ENCODE measurements at places on chromosomes 4 and X.
A peak's percentile ranks its signal among the peaks of the same experiment; 100 is the strongest.

GRCh38 chr4:82084747-82085146 is 289.0 kb downstream of the HNRNPD start:
- no peak for DNase-seq

DNA sequence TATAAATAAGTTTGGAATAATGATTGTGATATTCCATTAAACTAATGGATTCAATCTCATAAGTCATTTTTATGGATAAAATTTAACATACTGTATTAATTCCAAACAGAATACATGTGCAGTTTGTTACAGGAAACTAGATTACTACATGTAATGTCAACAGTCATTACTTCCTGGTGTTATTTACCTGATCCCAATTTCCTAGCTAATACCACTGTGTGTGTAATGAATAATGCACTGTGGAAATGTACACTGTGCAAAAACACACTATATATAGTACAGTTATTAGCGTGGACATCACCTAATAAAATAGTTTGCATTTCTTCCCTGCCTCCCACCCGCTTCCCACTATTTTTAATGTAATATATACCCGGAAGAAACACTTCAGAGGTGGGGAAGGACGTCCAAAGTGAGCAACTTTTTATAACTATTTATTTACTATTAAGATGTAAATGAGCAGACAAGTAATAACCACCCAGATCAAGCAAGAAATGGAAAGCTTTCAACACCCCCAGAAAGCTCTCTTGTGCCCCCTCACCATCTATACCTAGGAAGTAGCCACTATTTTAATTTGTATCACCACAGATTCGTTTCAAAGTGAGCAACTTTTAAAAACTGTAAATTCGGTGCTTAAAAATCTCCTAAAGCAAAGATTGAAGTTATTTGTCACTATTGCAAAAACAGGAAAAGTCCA is 219.1 kb downstream of the THOC2 start:
- DNase-seq: no peak

DNA sequence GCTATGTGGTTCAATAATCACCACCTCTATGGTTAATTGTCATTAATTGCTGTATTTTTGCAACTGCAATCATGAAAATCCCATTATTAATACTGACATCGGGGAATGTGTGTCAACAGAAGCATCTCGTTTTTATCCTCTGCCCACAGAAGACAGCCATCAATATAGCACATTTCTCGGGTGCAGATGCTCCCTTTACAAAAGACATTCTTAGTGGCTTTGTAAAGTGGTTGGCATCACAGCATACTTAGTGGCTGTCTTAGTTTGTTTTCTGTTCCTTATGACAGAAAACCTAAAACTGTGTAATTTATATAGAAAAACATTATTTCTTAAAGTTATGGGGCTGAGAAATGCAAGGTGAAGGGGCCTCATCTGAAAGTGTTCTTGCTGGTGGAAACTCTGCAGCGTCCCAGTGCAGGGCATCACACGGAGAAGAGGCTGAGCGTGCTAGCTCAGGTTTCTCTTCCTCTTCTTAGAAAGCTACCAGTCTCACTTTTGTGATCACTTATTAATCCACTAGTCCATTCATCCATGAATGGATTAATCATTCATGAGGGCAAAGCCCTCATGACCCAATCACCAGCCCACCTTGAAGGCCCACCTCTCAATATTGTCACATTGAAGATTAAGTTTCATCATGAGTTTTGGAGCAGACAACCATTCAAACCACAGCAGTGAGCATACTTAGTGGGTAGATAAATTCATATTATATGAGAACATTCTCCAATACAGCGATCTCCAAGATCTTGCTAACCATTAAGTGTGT is 1067.7 kb upstream of the PABPC4L start:
- DNase-seq: no peak

- no peak for DNase-seq
Measured at GRCh38 chr4:170270628-170271027, 180.9 kb upstream of the AADAT start.

GRCh38 chr4:138938366-138938690 is 77.3 kb upstream of the NOCT start:
- DNase-seq: no peak

- no peak for DNase-seq
Measured at GRCh38 chr4:24771241-24771640, 24.1 kb upstream of the SOD3 start.

DNA sequence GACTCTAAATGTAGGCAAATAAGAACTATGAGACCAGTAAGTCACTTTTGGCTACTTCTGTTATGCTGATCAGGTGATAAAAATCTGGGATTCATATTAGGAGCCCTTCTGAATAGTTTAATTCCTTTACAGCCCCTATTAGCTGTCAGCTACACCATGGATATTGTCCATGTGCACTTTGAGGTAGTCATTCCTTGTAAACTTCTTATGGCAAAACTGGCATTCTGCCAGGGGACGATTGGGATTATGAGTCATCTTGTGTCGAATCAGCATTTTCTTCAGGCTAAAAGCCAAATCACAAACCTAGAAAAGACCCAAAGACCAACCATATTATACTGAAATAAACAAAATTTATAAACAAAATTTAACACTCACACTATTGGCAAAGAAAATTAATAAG is 227.6 kb downstream of the PRDM5 start:
- no peak for DNase-seq

DNA sequence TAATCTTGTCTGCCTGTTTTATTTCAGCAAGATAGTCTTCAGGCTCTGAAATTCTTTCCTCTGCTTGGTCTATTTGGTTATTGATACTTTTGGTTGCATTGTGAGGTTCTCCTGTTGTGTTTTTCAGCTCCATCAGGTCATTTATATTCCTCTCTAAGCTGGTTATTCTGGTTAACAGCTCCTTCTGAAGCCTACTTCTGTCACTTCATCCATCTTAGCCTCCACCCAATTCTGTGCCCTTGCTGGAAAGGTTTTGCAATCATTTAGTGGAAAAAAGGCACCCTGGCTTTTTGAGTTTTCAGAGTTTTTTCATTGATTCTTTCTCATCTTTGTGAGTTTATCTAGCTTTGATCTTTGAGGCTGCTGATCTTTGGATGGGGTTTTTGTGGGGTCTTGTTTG is 647.7 kb downstream of the SPRY1 start:
- DNase-seq: no peak

GRCh38 chrX:37817176-37817575 is 30.2 kb downstream of the DYNLT3 start:
- no peak for DNase-seq

DNA sequence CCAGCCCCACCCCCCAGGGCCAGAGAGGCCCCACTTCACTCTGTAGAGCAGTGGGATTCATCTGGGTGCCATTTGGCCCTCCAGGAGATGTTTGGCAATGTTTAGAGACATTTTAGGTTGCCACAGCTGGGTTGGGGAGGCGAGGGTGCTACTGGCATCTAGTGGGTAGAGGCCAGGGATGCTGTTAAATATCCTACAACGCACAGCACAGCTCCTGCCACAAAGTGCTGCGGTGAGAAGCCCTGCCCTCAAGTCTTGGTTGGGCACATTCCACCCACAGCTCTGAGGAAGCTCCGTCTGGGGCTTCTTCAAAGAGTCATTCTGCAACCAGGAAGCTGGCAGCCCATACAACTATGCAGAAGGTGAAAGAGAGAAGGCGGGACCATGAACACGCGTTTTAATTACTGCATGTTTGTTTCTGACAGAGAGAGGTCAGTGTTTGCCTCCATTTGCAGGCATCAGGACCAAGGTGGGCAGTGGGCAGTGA is 48.1 kb upstream of the FAM9C start:
- DNase-seq: peak; percentile 63

DNA sequence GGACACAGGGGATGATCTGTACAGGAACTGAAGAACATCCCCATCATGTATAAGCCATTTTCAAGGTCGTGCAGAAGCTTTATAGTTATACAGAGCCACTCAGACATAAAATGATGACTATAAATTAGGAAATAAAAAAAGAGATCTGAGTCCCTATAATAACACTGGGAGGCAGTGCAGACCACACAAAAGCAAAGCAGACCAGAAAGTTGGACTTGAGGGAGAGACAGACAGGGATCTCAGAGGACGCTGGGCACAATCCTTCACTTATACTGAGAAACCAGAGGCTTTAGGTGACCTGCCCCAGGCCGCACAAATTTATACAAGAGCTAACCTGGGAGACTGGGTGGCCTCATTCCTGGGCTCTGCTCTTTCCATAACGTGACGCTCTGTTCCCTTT is 70.5 kb downstream of the HADH start:
- DNase-seq: no peak

DNA sequence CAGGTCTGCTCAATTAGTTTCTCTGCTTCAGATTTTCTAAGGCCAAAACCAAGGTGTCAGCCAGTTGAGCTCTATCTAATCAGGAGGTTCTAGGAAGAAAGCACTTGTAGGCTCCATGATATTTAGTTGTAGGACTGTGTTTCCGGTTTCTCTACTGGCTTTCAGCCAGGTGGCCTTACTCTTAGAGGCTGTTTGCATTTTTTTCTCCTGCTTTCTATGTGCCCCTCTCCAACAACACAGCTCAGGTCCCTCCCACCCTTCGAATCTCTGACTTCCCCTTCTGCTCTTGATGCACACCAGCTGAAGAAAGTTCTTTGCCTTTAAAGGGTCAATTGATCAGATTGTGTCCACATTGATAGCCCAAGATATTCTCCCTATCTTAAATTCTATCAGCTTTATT is 245.2 kb downstream of the RAB28 start:
- DNase-seq: no peak

GRCh38 chrX:21559417-21559816 is 98.7 kb downstream of the KLHL34 start:
- DNase-seq: no peak

DNA sequence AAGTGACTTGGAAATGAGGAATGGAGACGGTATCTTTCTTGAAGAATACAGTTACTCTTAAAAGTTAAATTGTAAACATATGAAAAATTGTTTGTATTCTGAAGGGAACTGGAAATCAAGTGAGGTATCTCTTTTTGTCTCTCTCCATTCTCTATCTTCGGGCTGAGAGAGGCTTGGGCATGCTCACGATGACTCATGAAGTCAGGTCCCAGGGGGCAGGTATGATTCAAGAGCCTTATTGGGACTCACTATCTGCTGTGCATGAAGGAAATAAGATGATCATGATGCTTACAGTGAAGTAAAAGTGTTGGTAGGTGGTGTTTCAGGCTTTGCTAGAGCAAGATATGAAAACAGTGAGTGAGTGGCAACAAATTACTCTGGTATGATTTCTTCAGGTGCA is 200.4 kb upstream of the PITX2 start:
- no peak for DNase-seq

DNA sequence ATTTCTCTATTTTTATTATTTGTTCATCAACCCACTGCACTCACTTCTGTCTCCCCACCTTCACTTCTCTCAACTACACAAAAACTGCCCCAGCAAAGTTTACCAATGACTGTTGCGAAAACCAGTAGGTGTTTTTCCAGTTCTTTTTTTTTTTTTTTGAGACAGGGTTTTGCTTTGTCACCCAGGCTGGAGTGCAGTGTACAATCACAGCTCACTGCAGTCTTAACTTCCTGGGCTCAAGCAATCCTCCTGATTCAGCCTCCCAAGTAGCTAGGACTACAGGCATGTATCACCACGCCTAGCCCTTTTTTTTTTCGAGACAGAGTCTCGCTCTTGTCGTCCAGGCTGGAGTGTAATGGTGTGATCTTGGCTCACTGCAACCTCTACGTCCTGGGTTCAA is 24.1 kb upstream of the HPRT1 start:
- DNase-seq: no peak

DNA sequence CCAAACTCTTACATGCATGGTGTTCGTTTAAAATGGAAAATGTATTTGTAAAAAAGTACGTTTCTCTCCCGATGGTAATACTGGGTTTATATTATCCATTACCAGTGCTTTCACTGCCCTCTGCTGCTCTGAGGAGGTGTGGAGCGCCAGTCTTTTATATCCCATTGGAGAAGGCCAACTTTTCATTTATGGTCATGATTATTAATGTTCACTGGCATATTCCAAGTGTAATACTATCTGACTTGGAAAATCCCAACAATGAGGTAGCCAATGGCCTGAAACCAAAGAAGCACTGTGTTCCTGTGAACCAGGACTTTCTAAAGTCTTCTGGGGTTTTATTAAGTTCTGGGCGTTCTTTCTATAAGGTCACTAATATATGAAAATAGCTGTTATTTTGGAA is 80.7 kb downstream of the SYNPO2 start:
- DNase-seq: no peak

- no peak for DNase-seq
Measured at GRCh38 chr4:165170819-165171218, 36.5 kb upstream of the KLHL2 start.

DNA sequence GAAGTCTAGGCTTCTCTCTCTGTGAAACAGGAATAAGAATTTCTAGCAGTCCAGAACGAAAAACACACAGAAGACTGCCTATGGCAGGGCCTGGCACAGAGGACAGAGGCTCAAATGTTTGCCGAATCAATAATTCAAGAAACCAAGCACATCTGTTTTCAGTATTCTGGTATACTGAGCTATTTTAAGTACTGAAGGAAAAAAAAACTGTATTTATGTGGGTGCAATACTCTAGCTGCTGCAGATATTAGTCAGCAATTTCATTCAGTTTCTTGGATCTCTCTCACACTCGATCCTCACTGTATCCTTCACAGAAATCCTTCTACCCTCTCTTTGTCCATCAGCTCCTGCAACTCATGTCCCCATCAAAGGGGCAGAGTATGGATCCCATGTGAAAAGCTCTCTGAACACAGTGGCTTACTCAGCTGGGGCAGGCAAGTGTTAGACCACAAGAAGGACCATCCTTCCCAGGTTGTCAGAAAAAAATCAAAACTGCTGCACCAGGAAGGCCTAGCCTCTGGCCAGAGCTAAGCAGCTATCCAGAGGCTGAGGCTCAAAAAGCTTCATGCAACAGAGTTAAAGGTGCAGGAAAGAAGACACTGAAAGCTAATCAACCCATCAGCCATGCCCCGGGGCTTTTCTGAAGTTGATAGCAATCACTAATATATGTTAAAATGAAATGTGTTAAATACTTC is 9.1 kb upstream of the USO1 start:
- DNase-seq: no peak

- no peak for DNase-seq
Measured at GRCh38 chr4:156971165-156971675, 379 bp downstream of the PDGFC start.

DNA sequence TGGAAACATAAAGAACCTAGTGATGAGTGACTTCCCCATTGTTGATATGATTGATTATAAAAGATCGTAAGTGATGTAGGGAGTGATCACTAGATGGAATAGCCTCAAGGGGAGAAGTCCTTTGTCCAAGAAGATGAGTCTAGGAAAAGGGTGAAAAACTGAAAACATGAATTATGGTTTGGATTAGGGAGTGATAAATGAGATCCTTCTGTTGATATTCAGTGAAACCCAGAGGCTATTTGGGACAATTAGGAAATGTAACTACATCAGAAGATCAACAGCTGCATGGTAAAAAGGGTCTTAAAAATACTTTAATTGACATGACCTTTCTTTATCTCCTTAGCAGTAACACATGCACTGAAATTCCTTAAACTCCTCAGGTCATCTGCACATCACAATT is 124.0 kb upstream of the UNC5C start:
- DNase-seq: no peak

DNA sequence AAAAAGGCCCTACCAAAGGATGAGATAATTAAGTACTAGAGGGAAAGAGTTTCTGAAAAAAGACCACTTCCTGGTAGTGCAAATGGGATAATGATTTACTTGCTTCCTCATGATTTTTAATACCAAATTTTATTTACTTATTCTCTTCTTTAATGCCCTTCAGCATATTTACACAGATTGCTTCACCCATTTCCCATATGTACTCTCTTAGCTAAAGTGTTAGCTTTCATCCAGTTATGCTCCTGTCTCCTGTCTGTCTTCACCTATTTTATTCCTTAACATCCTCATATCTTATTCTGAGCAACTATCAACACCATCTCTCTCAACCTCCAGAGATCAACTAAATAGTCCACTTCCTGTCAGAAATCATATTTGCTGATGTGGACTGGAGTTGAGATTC is 183.2 kb upstream of the HS3ST1 start:
- no peak for DNase-seq

Data from activated CD4-positive, alpha-beta T cell treated with anti-CD3 and anti-CD28 coated beads, Interleukin-2, amount 50 U/mL, for 24 hours (primary cell).